ENCODE measurements at places on chromosomes 3 and 15. TPM values are rescaled to one million over a fixed set of nuclear protein-coding genes. Genes with fewer than 3 reads are reported as not detected.

DNA sequence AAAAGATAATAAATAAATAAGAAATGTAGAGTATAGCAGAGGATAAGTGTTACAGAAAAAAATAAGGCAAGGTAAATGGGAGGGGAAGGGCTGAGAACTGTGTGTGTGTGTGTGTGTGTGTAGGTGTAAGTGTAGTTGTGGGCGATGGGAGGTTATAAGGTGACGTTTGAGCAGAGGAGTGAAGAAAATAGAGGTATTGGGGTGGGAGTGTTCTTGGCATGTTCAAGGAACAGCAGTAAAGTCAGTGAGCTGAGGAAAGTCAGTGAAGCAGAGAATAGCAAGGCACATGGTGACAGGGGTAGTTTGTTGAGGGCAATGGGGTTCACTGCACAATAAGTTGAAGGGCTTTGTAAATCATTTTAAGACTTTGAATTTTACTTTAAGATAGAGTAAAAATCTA, 30.9 kb upstream of the ZNF148 start:
- H3K36me3 ChIP-seq, result no peaks in the 10 kb centered on the region
- no peak for DNase-seq
- no peaks in the 10 kb centered on the region for H3K4me1 ChIP-seq

Gene CHDH
- 0.24 TPM for total RNA-seq

Gene PLA1A
- not detected for total RNA-seq

DNA sequence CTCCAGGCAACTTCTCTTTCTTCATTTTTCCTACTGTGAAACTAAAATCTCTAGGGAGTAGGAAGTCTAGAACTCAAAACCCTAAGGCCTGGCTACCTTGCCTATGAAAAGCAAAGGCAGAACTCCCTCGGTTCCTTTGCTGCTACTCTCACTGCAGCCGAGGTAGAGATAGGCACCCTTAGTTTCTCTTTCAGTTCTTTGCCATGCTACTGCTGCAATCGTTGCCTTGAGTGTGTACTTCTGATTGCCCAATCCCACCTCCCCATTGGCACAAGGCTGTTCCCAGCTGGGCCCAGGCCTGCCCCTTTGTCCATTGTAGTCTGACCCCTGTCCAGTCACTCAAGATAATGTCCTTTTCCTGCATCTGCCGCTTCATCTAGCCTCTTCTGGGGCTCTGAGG, 92.3 kb upstream of the MRPS22 start:
- no peaks in the 10 kb centered on the region for H3K4me1 ChIP-seq
- H3K27ac ChIP-seq, result no peak overlapping the region
- DNase-seq, result no peak
- peaks cover 35% of the 10 kb centered on the region for H3K27me3 ChIP-seq
- no peaks in the 10 kb centered on the region for H3K36me3 ChIP-seq

Measured in A673 (cell line).